Activated B cell treated with CpG ODN at 0.5 μM for 24 hours (primary cell): ENCODE measurements at places on chromosomes 3 and 15. TPM values are rescaled to one million over a fixed set of nuclear protein-coding genes. Genes with fewer than 3 reads are reported as not detected.

CHP1 gene
- total RNA-seq: 47.9 and 58.5 TPM in 2 replicates

RTP1 gene
- not detected in 2 replicates for total RNA-seq

WDR49 gene
- 0.49 TPM in 2 replicates for total RNA-seq

CHSY1 gene
- 16.5 and 20.4 TPM in 2 replicates for total RNA-seq

ONECUT1 gene
- 0.44 TPM in 1 of 2 replicates, not detected in the other for total RNA-seq

ARHGEF26 gene
- 0.05 TPM in 1 of 2 replicates, not detected in the other for total RNA-seq

LYZL4 gene
- total RNA-seq: not detected in 2 replicates

CILP gene
- total RNA-seq: 0.10 and 0.18 TPM in 2 replicates

TEX55 gene
- total RNA-seq: not detected in 2 replicates

SLC6A20 gene
- not detected in 2 replicates for total RNA-seq

DUOXA2 gene
- total RNA-seq: not detected in 2 replicates

TFDP2 gene
- 20.0 and 23.1 TPM in 2 replicates for total RNA-seq

NDN gene
- 0.17 TPM in 1 of 2 replicates, not detected in the other for total RNA-seq

LRRC49 gene
- total RNA-seq: 0.84 and 1.0 TPM in 2 replicates

ALS2CL gene
- total RNA-seq: 1.6 and 1.8 TPM in 2 replicates

TUSC7 gene
- not detected in 2 replicates for total RNA-seq

SH3BP5 gene
- 60.5 and 66.0 TPM in 2 replicates for total RNA-seq

GPR27 gene
- not detected in 2 replicates for total RNA-seq

SPATA16 gene
- total RNA-seq: not detected in 2 replicates

TERC gene
- 2.5 and 8.4 TPM in 2 replicates for total RNA-seq

SLC28A2 gene
- not detected in 2 replicates for total RNA-seq

ITIH3 gene
- total RNA-seq: not detected in 2 replicates

EPB42 gene
- not detected in 2 replicates for total RNA-seq

GMPS gene
- total RNA-seq: 42.2 and 45.1 TPM in 2 replicates

CSTA gene
- not detected in 2 replicates for total RNA-seq

TJP1 gene
- total RNA-seq: 0.22 and 0.44 TPM in 2 replicates

ADAMTS9 gene
- total RNA-seq: not detected in 2 replicates

NCKIPSD gene
- total RNA-seq: 9.2 and 9.7 TPM in 2 replicates

STRIT1 gene
- not detected in 2 replicates for total RNA-seq

NLGN1 gene
- not detected in 2 replicates for total RNA-seq

FMN1 gene
- total RNA-seq: 0.69 and 0.80 TPM in 2 replicates

FETUB gene
- total RNA-seq: not detected in 2 replicates

STRC gene
- total RNA-seq: 0.42 and 0.49 TPM in 2 replicates

GPR176 gene
- total RNA-seq: 0.12 TPM in 1 of 2 replicates, not detected in the other

LRRC31 gene
- not detected in 2 replicates for total RNA-seq

SEMA6D gene
- total RNA-seq: not detected in 2 replicates

SH2D7 gene
- not detected in 2 replicates for total RNA-seq

LRTM1 gene
- not detected in 2 replicates for total RNA-seq

KBTBD8 gene
- 45.4 and 53.3 TPM in 2 replicates for total RNA-seq

SLC22A14 gene
- 0.16 TPM in 1 of 2 replicates, not detected in the other for total RNA-seq

PLIN1 gene
- 0.27 and 0.71 TPM in 2 replicates for total RNA-seq

ST8SIA2 gene
- total RNA-seq: not detected in 2 replicates

LIPC gene
- not detected in 2 replicates for total RNA-seq

KLF15 gene
- 0.31 and 0.39 TPM in 2 replicates for total RNA-seq

ATP13A5 gene
- total RNA-seq: not detected in 2 replicates
